ENCODE measurements at places on chromosomes 7 and 10.

DNA sequence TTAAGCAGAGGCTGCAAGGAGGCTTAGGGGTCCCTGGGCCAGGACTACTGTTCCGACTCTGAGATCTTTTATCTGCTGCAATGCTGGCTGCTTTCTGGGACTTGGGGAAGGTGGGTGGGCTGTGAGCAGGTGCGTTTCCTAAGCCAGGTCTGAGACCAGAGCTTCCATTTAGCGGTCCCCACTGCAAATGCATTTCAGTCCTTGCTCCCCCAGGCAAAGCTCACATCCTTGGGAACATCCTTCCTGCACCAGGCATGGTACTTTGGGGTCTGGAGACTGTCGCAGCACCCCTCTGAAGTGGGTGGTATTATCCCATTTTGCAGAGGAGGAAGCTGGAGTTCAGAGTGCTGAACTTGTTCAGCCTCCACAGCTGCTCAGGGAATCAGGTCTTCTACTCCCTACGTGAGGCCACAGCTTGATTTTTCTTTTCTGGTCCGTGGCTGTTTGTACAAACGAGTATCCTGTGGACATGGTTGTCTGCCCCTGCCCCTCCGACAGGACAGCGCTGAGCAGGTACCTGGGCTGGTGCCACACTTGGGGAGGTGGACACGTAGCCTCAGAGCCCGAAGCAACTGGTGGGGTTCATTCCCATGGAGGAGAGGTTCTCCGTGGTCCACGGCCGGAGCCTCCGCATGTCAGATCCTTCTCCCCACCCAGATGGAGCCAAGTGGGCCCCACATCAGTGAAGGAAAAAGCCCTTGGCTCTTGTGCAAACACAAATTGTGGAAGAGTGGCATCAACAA lies 20.0 kb downstream of the ZMIZ1 start:
- DNase-seq: no peak

GRCh38 chr10:6089334-6090219 lies 743 bp downstream of the RBM17 start:
- peak; percentile 41 for DNase-seq

DNA sequence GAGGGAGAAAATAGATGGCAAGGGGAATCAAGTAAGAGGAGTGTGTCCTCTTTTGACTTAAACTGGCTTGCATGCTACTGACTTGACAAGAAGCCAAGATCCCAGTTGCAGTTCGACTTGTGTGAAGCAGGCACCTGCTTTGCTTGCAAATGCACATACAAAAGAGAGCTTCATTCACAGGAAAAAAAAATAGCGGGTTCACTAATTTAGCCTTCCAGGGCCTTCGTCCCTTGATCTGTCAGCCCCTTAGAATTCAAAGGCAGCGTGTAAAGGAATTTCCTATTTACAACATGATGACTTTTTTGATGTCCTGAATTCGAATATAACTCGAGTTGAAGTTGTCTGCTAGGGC lies 192.1 kb downstream of the CELF2 start:
- no peak for DNase-seq

- DNase-seq: no peak
These were observed 465.2 kb downstream of the MDFIC start for GRCh38 chr7:115387137-115387536.

DNA sequence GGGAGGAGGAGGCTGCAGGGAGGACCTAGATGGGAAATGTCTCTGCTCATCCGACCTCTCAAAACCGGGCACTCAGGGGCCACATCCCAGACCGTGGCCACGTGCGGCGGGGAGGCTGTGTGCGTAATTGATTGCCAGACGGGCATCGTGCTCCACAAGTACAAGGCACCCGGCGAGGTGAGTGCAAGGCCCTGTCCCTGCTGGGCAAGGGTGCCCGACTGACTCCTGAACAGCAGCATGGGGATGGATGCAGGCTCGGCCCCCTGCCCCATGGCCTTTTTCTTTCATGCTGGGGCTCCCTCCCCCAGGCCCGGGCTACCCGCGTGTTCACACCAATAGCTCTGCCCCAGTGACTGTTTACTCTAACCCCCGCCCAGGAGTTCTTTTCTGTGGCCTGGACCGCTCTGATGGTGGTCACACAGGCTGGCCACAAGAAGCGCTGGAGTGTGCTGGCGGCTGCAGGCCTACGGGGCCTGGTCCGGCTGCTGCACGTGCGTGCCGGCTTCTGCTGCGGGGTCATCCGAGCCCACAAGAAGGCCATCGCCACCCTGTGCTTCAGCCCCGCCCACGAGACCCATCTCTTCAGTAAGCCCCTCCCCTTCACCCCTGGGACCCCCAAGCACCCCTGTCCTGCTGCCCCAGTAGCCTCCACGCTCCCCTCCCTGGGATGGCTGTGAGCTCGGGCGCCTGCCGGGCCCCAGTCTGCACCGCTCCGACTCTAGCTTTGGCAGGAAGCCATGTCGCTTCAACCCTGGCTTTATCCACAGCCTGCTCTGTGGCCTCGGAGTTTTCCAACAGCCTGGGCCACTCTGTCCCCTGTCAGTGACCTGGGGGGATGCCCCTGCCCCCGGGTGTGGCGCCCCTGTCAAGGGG lies 3.9 kb downstream of the LRWD1 start:
- DNase-seq: no peak

DNA sequence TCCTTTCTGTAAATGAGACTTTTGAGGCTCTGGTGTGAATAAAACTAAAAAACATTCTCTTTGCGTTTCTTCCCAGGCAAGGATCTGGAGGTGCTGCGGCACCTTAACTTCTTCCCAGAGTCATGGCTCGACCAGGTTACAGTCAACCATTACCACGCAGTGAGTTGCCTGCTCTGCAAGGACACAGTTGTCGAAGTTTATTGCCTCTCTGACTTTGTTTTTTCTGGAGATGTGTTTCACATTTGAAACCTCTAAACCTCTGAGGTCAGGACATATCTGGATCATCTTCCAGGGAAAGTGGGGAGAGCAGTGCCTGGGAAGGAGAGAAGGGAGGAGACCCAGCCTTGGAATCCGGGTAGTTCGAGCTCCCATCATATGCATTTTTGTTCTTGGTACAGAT lies 43.4 kb upstream of the PLEKHA1 start:
- no peak for DNase-seq

DNA sequence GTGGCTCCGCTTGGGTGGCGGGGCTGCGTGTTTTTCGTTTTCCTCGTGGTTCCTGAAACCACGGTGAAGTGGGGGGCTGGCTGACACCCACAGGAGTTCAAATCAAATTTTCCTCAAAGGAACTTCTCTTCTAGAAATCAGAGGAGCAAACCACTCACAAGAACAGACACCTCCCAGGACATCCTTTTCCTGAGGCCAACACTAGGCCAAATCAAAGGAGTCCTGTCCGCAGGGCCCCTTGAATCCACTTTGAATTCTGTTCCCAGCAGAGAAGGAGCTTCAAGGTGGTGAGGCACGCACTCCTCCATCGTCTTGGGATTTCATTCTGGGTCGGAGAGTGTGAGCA lies 29.9 kb upstream of the ZNF273 start:
- DNase-seq: no peak

GRCh38 chr10:28716748-28717147 lies 39.4 kb downstream of the BAMBI start:
- no peak for DNase-seq

GRCh38 chr7:44847920-44848634 lies at the start of gene H2AZ2:
H2AZ2 (minus strand) TSS chr7:44848087; CDS start chr7:44847971, 116 bp downstream.
- DNase-seq: peak; percentile 100

DNA sequence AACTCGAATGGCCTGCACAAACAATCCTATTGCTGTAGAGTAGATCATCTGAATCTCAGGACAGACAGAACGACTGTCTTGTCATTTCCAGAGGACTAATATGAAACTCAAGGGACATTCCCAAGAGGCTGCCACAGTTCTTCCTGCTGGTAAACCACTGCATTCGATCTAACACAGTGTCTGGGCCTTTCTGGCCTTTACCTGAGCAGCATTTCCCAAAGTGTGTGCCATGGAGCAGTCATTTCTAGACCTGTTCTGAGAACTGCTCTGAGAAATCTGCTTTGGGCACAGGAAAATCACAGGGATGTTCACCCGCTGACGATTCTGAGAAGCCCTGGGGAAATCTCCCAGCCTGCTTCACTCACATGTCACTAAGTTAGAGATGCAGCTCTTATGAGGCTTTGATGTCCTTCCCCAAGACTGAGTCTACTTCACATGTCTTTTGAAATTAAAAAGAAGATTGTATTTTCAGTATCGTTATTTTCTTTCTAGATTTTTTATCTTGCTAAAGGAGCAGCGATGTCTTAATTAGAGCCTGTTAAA lies 18.4 kb downstream of the GPNMB start:
- no peak for DNase-seq

Measured in left hindlimb (tissue), 1 donor.